Skin of body (tissue), 3 donors: ENCODE measurements at places on chromosomes 5 and 9. TPM values are rescaled to one million over a fixed set of nuclear protein-coding genes. Genes with fewer than 3 reads are reported as not detected.

- no peak for DNase-seq
These were observed 9.6 kb upstream of the SPINK6 start for GRCh38 chr5:148193202-148193601.

DNA sequence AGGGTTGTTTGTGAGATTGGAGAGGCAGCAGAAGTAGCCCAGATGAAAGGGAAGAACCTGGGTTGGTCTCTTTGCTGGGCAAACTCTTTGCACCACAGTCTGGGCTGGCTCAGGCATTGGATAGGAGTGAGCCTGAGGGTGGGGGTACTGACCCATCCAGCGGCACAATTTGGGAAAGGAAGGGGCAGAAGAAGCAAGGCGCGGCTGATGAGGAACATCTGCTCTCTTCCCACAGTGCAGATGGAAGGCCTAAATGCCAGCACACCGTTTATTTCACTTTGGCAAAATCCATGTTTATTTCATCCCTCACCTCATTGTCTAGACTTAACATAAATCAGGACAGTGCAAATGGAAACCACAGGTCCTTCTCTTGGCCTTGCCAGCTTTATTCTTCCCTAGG lies 32.3 kb downstream of the PALM2AKAP2 start:
- no peak for DNase-seq

GRCh38 chr9:98860871-98861293 lies 53.4 kb downstream of the GALNT12 start:
- peak; percentile 90 for DNase-seq

DNA sequence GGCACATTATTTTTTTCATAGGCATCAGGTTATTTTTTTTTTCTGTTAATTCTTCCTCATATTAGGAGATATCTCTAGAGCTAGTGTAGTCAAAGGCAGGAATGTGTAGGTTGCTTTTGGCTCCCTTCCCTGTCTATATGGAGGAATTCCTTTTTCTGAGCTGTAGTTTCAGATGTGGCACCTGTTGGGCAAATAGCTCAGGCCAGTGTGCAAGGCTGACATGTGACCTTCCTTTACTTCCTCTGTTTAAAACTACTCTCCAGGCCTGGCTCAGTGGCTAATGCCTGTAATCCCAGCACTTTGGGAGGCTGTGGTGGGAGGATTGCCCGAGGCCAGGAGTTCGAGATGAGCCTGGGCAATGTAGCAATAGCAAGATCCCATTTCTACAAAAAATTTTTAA lies 40.5 kb upstream of the KIAA1958 start:
- no peak for DNase-seq

The NR4A3 gene
- total RNA-seq: 5.4 TPM

The TOR2A gene
- 4.4 TPM for total RNA-seq
